ENCODE measurements at places on chromosomes 11 and 22.
A peak's percentile ranks its signal among the peaks of the same experiment; 100 is the strongest.

- DNase-seq: no peak
These were observed 10.1 kb downstream of the SUSD2 start for GRCh38 chr22:24191381-24191841.

GRCh38 chr22:17871726-17872458 lies 97.6 kb upstream of the BID start:
- DNase-seq: no peak

GRCh38 chr11:71425409-71425808 lies 22.8 kb downstream of the DHCR7 start:
- DNase-seq: no peak

DNA sequence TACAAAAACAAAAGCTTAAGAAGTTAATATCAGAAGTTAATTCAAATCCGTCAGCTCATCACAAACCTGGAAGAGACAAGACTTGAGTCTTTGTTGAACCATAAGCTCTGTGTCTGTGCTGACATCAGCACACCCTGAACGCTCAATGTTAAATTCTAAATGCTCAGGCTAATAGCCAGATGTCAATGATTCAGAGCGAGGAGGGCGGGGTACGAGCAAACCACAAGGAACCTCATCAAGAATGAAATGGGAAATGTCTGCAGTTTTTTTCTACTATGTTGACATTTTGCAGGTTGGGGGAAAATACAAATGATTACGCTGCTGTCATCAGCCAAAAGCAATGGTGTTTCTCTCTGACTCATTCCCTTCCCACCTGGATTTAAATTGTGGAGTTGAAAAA lies 1057.2 kb downstream of the NTM start:
- DNase-seq: no peak

DNA sequence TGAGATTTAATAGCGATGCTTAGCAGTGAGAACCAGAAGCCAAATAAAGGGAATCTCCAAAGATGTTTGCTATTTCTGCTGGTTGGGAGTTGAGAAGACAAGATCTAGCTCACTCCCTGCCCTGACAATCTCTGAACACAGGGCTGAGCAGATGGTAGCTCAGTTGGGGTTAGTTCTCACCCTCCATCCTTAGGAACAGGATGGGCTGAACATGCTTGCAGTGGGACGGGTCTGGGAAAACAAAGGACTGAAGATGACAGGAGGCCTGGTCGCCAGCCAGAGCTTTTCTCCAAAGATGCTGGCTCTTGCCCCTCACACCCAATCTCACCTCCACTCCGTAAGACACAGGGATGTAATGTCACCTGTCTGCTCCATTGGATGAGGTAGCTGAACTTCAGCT lies 72.7 kb downstream of the SC5D start:
- no peak for DNase-seq

DNA sequence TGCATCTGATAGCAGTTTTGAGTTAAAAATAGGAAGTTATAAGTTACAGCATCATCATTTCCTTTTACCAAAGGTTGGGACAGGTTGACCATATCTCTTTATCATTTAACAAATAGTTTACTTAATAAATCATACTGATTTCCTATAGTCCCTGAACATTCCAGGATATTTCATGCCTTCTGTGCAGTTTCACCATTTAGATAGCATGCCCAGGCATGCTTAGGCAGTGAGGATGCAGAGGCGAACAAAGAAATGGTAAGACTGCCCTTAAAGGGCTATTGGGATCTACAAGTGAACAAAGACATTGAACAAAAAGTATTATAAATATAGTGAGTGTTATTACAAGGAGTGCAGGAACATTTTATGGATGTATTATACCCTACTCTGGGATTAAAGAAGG lies 96.4 kb downstream of the PRMT3 start:
- no peak for DNase-seq

GRCh38 chr22:23743303-23743705 lies 7.6 kb downstream of the ZNF70 start:
- no peak for DNase-seq

GRCh38 chr11:110087812-110088534 lies 5.2 kb upstream of the ZC3H12C start:
- DNase-seq: no peak

DNA sequence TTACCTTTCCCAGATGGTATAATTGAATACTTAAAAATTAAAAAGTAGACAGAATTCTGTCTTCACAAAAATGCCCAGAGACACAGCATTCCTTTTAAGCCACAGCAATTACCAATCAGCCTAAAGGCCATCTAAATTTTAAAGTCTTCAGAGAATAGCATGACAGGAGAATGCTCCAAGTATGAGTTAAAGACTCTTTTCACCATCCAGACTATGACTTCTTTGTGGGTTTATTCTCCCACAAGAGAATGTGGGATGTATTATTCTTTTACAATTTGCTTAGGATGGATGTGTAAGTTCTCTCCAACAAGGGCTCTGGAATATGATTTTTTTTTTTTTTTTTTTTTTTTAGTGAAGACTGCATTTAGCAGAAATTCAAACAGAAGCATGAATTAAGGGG lies 249.9 kb downstream of the TTC28 start:
- no peak for DNase-seq

GRCh38 chr22:33302049-33302545 lies 243.9 kb upstream of the SYN3 start:
- DNase-seq: peak; percentile 96

GRCh38 chr11:16857186-16857585 lies 118.7 kb downstream of the C11orf58 start:
- peak; percentile 71 for DNase-seq

DNA sequence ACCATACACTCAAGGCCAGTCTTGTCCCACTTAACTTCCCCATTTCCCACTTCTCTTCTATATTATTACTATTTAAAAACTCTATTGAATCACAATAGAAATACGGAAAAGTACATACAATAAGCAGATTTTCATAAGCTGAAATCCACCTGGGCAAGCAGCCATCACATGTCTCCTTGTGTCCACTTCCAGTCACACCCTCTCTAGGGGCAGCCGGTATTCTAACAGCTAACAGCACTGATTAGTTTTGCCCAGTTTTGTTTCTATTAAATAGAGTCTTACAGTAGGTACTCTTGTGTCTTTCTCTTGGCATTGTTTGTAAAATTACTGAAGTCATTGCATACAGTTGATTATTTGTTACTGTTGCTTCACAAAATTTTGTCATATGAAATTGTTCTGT lies 37.8 kb downstream of the PPP6R3 start:
- no peak for DNase-seq

- DNase-seq: no peak
These were observed 13.7 kb downstream of the MS4A13 start for GRCh38 chr11:60528934-60529333.

- DNase-seq: no peak
These were observed 56.4 kb downstream of the SNX19 start for GRCh38 chr11:130859886-130860285.

GRCh38 chr11:66744485-66745355 lies 15.7 kb upstream of the SPTBN2 start:
- DNase-seq: peak; percentile 91

- peak; percentile 95 for DNase-seq
These were observed 3.3 kb downstream of the FGF19 start for GRCh38 chr11:69700278-69701140.

GRCh38 chr22:49107561-49107960 lies 720.1 kb downstream of the BRD1 start:
- DNase-seq: no peak

GRCh38 chr22:26665813-26666231 lies 8.4 kb downstream of the MIAT start:
- DNase-seq: no peak

DNA sequence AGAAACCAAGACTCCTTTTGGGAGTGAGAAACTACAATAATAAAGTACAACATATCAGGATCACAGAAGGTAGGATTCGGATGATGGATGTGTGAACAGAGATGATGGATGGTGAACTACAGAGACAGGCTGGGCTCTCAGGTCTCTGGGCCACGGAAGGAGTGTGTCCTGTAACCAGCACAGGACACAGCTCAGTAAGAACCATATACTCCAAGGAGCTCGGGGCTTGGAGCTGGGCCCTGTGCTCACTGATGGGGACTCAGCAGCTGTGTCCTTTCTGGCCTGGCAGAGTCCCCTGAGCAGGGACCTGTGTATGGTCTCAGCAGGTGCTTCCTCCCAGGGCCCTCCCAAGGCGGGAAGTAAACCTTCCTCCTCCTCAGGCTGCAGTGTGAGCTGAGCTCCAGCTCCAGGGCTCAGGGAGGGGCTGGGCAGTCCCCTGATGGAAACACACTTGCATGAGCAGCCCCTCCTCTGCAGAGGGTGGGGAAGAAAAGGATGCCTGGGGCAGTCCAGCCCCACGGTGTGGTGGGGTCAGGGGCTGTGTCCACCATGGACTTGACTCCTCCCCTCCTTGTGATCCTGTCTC lies 39.8 kb upstream of the TOP3B start:
- DNase-seq: no peak

- no peak for DNase-seq
These were observed 13.8 kb upstream of the PIM3 start for GRCh38 chr22:49946612-49947295.

DNA sequence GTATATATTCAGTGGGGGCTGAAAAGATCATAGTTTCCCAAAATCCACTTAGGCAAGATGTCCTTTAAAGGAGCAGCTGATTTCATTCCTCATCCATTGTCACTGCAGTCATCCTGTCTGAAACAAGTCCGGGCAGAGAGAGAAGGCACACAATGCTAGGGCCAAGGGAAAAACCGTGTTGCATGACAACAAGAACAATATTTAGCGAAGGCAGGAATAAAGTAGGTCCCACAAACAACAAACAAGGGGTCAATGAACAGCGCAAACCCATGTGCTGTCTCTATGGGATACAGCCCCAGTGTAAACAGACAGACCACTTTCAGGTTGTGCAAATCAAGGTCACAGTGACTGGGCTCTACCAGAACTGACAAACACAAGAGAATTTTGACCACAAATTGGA lies 9.0 kb downstream of the PAMR1 start:
- no peak for DNase-seq

DNA sequence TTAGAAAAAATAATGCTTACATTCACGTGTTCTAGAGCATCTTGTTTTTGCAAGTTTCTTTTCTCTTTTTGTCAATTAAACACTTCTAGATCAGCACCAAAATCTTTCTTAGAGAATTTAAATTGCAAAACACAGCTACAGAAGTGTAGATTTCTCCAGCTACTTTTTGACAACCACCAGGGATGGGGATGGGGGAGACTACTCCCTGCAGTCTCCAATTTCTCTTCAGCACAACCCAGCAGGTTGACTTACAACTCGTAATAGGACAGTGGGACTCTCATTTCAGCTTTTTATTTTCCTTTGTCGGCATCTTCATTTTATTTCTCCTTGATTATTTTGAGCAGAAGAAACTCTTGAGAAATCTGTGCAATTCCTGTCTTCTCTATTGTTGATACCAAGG lies 441.2 kb downstream of the LRRC4C start:
- no peak for DNase-seq

DNA sequence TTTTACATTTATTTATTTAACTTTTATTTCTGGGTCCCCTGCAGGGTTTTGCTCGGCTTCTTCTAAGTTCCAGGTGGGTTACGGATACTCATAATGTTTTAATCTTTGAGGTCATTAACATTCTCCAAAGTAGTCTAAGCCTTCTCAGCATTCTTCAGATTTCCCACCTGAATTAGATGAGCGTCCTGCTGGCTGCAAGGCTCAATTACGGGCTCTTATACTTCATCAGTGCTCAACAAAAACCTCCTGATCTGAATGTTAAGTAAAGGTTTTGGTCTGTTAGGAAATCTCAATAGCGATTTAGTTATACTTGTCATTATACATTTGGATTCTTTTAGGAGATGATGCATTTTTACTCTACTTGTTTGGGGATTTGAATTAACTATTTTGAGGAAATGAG lies 27.3 kb upstream of the NFRKB start:
- no peak for DNase-seq

- DNase-seq: peak; percentile 84
These were observed 816 bp downstream of the PDE3B start for GRCh38 chr11:14644226-14645014.

- DNase-seq: no peak
These were observed 772.8 kb upstream of the RAG2 start for GRCh38 chr11:37370817-37371216.

GRCh38 chr22:49340406-49340805 lies 487.3 kb downstream of the BRD1 start:
- DNase-seq: no peak

DNA sequence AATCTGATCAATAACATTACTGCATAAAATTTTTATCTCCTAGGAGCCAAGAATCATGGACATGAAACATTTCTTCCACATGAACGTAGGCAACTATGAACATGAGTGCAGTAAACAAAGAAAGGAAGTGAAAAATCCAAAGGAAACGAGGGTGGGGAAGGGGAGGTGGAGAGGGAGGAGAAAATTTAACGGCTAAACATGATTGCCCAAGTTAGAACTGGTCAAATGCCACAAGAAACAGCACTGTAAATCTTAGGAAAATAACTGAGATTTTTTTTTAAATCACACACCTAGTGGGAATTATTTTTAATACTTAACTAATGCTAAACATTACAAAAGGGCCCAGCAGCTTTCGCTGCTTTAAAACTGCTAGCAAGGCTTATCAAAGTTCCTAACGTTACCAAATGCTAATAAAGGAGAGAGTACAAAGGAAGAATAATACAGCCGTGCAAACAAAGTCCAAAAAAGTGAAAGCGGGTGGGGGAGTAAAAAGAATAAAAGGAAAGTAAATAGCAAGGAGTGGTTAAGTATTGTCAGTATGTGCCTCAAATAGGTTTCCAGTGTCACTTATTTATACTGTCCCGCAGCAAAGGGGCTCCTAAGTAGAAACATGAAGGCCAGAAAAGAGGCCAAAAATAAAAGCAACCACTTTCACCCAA lies 13.7 kb downstream of the NARS2 start:
- DNase-seq: no peak

DNA sequence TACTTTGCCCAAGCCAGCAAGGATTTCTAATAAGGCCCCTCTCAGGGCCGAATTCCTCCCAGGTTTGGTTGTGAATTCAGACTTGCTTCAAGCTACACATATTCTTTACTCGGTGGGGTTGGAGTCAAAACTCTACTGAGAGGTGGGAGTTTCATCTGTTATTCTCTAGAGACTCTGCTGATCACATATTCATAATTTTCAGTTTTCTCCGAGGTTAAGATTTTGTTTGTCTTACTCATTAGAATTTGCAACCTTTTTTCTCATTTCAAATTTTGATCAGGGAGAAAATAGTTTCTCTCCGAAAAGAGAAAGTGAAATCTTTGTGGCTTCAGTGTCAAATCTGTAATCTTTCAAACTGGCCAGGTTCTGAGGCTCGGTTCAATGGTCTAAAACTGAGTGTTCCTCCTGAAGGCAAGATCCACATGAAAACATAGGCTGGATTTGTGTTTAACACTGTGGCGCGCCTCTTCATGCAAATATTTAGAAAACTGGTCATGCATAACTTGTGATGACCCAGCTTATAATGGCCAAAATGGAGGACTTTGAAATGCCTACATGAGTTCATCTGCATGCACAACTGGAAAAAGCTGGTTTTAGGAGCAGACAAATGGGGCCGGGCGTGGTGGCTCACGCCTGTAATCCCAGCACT lies 21.5 kb upstream of the GSTP1 start:
- no peak for DNase-seq

- DNase-seq: peak; percentile 20
These were observed 879.0 kb downstream of the BRD1 start for GRCh38 chr22:48948575-48949170.

GRCh38 chr11:5405173-5405572 lies 16.7 kb upstream of the OR51Q1 start:
- DNase-seq: no peak
